ENCODE measurements at places on chromosomes 2 and 18.

DNA sequence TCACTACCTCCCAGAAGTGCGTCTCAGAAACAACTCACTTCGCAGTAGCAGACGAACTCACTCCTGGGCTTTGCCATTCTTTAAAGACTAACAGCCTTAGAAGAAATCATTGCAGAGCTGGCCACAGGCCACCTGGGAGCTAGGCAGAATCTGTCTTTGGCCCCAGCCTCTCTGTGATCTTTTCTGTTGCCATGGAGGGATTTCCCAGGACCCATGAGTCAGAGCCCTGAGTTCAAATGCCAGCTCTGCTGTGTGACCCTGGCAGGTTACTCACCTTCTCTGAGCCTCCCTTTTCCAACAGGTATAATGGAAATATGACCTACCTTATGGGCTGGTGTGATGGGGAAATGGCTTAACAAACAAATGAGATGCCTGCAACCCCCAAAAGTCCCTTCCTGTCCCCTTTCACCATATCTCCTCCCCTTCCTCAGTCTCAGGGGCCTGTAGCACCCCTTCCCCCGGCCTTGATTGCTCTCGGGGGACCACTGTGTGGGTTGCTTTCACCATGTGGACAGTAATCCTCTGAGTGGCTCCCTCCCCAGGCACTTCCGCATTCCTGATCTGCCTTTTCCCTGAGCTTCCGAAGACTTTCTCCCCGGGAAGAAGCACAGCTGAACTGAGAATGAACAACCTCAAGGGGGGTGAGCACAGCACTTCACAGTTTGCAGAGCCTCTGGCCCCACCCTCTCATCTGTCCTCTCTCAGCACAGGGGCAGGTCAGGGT is 34.0 kb upstream of the SLC66A3 start:
- DNase-seq: no peak

- DNase-seq: no peak
Measured at GRCh38 chr18:44708451-44709083, 27.9 kb downstream of the SETBP1 start.

DNA sequence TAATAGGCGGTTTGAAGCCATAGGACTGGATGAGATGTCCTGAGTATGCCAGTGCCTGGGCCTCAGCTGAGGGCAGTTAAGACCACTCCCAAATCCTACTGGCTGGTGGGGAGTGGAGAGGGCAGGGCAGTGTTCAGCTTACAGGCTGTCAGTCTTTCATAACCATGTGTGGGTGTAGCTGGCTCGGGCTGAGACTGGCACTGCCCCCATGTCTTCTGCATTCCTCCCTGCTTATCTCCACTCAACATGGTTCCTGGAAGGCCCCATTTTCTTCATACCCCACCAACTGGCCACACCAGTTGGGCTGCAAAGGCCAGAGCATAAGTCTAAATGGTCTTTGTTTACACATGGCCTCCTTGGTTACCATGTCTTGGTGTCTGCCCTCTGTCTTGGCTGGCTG is 17.2 kb upstream of the IL37 start:
- DNase-seq: no peak

GRCh38 chr2:203870941-203871340 is 3.4 kb downstream of the CTLA4 start:
- no peak for DNase-seq

GRCh38 chr2:145408980-145409379 is 889.1 kb upstream of the ZEB2 start:
- no peak for DNase-seq

GRCh38 chr2:124209441-124209840 is 184.4 kb downstream of the CNTNAP5 start:
- no peak for DNase-seq

DNA sequence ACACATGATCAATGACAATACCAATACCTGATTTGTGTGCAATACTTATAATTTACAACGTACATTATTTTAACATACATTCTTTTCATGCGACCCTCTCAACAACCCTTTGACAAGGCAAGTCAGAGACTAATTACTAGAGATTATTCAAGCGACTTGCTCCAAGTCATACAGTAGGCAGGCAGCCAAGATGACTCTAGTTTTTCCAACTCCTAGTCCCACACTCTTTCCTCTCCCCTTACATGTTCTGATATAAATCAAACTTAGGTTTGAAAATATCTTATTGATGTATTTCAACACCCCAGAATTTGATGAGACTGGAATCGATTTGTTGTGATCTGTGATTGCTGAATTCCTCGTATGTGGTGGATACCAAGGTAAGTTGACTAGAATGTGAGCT is 8.0 kb upstream of the CYP27C1 start:
- DNase-seq: no peak

GRCh38 chr2:126839796-126840195 is 58.9 kb upstream of the TEX51 start:
- DNase-seq: no peak

GRCh38 chr2:95390881-95391321 is 11.6 kb upstream of the FAHD2A start:
- no peak for DNase-seq

Data from NCI-H1105 treated with DMSO at 0.1 percent for 48 hours (cell line).